ENCODE measurements at places on chromosomes 12 and 14.

DNA sequence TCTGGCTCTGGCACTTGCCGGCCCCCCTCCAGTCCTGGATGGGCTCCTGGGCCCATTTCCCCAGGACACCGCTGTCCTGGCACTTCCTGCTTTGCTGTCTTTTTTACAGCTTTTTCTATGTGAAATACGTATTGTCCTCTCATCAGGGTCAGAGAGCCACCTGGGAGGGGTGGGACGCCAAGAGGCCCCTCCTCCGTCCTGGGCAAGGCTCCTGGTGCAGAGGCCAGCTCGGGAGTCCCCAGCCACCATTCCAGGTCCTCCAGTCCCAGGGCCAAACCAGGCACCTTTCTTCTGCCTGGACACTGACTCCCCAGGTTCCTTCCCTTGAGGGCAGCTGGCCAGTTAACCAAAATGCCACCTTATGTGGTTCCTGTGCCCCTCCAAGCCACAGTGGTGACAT, 22.8 kb downstream of the ARL6IP4 start:
- H3K4me3 ChIP-seq, result no peak overlapping the region
- no peaks in the 10 kb centered on the region for H3K36me3 ChIP-seq
- no peaks in the 10 kb centered on the region for H3K4me1 ChIP-seq
- no peak overlapping the region for H3K27ac ChIP-seq
- no peak for DNase-seq

GRCh38 chr14:96261053-96261452, 5.0 kb downstream of the BDKRB1 start:
- DNase-seq, result no peak
- no peaks in the 10 kb centered on the region for H3K4me1 ChIP-seq
- no peak overlapping the region for H3K4me3 ChIP-seq
- H3K27ac ChIP-seq, result no peak overlapping the region

DNA sequence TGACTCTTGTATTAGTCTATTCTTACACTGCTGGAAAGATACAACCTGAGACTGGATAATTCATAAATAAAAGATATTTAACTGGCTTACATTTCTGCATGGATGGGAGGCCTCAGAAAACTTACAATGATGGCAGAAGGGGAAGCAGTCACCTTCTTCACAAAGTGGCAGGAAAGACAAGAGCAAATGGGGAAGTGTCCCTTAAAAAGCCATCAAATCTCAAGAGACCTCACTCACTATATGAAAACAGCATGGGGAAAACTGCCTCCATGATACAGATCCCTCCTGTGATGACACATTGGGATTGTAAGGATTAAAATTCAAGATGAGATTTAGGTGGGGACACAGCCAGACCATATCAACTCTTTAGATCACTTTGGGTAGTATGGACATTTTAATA, 83.7 kb downstream of the TMTC3 start:
- no peak for DNase-seq
- H3K4me1 ChIP-seq, result no peaks in the 10 kb centered on the region
- H3K27me3 ChIP-seq, result no peaks in the 10 kb centered on the region

DNA sequence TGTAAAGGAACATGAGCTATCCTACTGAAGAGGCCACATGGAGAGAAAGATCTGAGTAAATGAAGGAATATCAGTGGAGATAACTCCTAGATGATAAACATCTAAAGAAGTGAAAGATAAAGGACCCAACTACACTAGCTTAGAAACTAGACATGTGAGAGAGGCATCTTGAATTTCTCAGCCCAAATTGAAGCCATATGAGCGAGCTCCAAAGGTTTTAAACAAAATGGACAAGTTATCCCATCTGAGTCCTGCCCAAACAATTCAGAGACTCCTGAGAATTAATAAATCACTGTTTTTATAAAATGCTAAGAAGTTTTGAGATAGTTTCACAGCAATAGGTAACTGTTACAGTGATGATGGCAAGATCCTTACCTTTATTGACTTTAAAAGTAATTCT, 438.9 kb downstream of the NAV3 start:
- H3K4me1 ChIP-seq, result no peaks in the 10 kb centered on the region
- no peak overlapping the region for H3K27ac ChIP-seq
- H3K4me3 ChIP-seq, result no peak overlapping the region
- DNase-seq, result no peak
- no peaks in the 10 kb centered on the region for H3K27me3 ChIP-seq

- no peak overlapping the region for H3K4me3 ChIP-seq
- no peaks in the 10 kb centered on the region for H3K4me1 ChIP-seq
- peaks cover 2% of the 10 kb centered on the region for H3K36me3 ChIP-seq
- no peak overlapping the region for H3K27ac ChIP-seq
- no peak for DNase-seq
These were observed 125.6 kb upstream of the RTL1 start for GRCh38 chr14:101028971-101029667.

DNA sequence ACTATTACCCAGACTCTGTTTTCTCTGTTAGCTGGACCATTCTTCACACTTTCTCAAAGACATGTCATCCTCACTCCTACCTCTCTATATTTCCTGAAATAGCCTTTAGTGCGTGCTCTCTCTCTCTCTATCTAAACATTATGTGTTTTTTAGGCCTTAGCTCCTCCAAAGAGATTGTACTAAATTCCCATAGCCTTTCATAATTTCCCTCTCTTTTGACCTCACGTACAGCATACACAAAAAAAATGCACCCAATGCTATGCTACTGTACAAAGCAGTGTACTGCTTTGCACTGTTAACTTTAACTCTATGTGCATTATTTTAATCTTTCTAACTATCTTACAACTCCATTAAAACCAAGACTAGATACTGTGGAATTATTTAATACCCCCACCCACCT, 288.4 kb downstream of the DAD1 start:
- H3K4me3 ChIP-seq, result no peak overlapping the region
- H3K27me3 ChIP-seq, result no peaks in the 10 kb centered on the region
- no peak overlapping the region for H3K27ac ChIP-seq
- DNase-seq, result no peak
- peaks cover 2% of the 10 kb centered on the region for H3K36me3 ChIP-seq
- H3K4me1 ChIP-seq, result no peaks in the 10 kb centered on the region

- H3K4me1 ChIP-seq, result peaks cover 17% of the 10 kb centered on the region
- H3K27ac ChIP-seq, result peak overlapping the region; percentile 44
- peaks cover 7% of the 10 kb centered on the region for H3K36me3 ChIP-seq
- no peaks in the 10 kb centered on the region for H3K27me3 ChIP-seq
- peak overlapping the region; percentile 7 for H3K4me3 ChIP-seq
These were observed 5.0 kb downstream of the SLC25A21 start for GRCh38 chr14:37167151-37168047.

- no peak for DNase-seq
- H3K4me1 ChIP-seq, result no peaks in the 10 kb centered on the region
- H3K27ac ChIP-seq, result no peak overlapping the region
- H3K4me3 ChIP-seq, result no peak overlapping the region
- H3K27me3 ChIP-seq, result no peaks in the 10 kb centered on the region
These were observed 825.3 kb upstream of the FLRT2 start for GRCh38 chr14:84704601-84705000.

- H3K4me1 ChIP-seq, result peaks cover 2% of the 10 kb centered on the region
- H3K27ac ChIP-seq, result no peak overlapping the region
- H3K4me3 ChIP-seq, result no peak overlapping the region
- H3K27me3 ChIP-seq, result no peaks in the 10 kb centered on the region
- DNase-seq, result no peak
These were observed 48.5 kb upstream of the CPM start for GRCh38 chr12:68981516-68981915.

- DNase-seq, result peak; percentile 48
- no peaks in the 10 kb centered on the region for H3K36me3 ChIP-seq
- H3K4me3 ChIP-seq, result peak overlapping the region; percentile 75
- H3K4me1 ChIP-seq, result peaks cover 5% of the 10 kb centered on the region
These were observed 7.5 kb upstream of the FOXG1 start for GRCh38 chr14:28758885-28759652.

GRCh38 chr12:2980630-2981029, 21.4 kb downstream of the TEAD4 start:
- no peak for DNase-seq
- no peak overlapping the region for H3K27ac ChIP-seq
- no peak overlapping the region for H3K4me3 ChIP-seq
- no peaks in the 10 kb centered on the region for H3K27me3 ChIP-seq
- H3K36me3 ChIP-seq, result peaks cover 12% of the 10 kb centered on the region
- peaks cover 6% of the 10 kb centered on the region for H3K4me1 ChIP-seq

- no peak overlapping the region for H3K4me3 ChIP-seq
- peak; percentile 18 for DNase-seq
- no peaks in the 10 kb centered on the region for H3K36me3 ChIP-seq
These were observed 113.3 kb downstream of the BCL11B start for GRCh38 chr14:99158646-99159165.

DNA sequence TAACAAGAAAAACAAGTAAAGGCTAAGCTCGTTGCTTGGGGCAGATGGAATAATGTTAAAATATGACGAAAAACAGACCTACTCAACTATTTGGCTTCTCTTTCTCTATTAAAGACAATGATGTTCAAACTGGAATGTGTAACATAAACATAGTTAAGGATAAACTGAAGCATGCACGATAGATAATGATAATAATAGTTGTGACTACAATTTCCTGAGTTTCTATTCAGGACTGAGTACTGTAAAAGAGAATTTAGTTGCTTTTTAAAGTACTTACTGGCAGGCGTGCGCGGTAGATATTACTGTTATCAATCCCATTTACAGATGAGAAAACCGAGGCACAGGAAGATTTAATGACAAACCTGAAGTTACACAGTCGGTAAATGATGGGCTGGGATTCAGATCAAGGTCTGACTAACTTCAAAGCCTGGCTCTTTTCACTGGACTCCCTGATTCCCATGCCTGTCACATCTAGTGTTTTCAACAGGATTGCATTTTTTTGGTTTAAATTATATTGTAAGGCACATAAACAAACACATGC, 103.0 kb downstream of the CRADD start:
- no peaks in the 10 kb centered on the region for H3K27me3 ChIP-seq
- H3K4me3 ChIP-seq, result no peak overlapping the region
- no peak overlapping the region for H3K27ac ChIP-seq
- H3K4me1 ChIP-seq, result no peaks in the 10 kb centered on the region
- H3K36me3 ChIP-seq, result no peaks in the 10 kb centered on the region

GRCh38 chr12:17142856-17143255, 536.9 kb upstream of the LMO3 start:
- H3K27ac ChIP-seq, result no peak overlapping the region
- H3K4me1 ChIP-seq, result no peaks in the 10 kb centered on the region
- H3K4me3 ChIP-seq, result no peak overlapping the region
- H3K36me3 ChIP-seq, result no peaks in the 10 kb centered on the region
- no peaks in the 10 kb centered on the region for H3K27me3 ChIP-seq

DNA sequence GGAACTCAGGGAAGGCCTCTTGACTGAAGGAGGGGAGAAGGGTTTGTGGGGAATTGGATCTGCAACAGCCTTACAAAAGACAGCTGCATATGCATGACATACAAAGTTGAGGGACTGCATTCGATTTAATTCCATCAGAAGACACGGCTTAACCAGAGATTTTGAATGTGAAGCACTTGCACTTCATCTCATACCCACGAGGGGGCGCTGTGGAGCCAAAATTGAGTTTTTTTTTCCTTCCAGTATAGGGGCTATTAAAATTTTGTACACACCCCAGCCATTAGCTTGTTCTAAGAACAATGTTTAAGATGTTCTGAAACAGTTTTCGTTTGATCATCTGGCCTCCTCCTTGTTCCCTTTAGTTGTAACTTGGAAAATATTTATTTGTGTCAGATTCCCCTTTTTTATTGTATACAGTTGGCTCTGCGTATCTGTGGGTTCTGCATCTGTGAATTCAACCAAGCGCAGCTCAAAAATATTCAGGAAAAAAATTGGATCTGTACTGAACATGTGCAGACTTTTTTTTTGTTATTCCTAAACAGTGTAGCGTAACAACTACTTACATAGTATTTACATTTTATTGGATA, 1.6 kb downstream of the SUDS3 start:
- peak overlapping the region; percentile 41 for H3K27ac ChIP-seq
- DNase-seq, result peak; percentile 47
- peak overlapping the region; percentile 86 for H3K4me3 ChIP-seq
- H3K27me3 ChIP-seq, result no peaks in the 10 kb centered on the region

DNA sequence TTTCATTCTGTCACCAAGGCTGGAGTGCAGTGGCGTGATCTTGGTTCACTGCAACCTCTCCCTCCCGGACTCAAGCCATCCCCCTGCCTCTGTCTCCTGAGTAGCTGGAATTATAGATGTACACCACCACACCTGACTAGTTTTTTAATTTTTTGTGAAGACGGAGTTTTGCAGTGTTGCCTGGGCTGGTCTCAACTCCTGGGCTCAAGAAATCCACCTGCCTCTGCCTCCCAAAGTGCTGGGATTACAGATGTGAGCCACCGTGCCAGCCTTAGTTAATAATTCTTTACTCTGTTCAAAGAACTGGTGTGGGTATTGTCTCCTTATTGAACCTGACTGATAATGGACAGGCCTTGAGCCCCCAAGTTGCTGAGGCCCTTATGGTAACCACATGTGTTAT, 10.4 kb upstream of the KRT7 start:
- H3K4me1 ChIP-seq, result no peaks in the 10 kb centered on the region
- H3K27ac ChIP-seq, result no peak overlapping the region
- no peaks in the 10 kb centered on the region for H3K36me3 ChIP-seq
- no peak overlapping the region for H3K4me3 ChIP-seq

- peaks cover 19% of the 10 kb centered on the region for H3K36me3 ChIP-seq
- H3K4me1 ChIP-seq, result peaks cover 7% of the 10 kb centered on the region
- H3K27ac ChIP-seq, result no peak overlapping the region
- no peak overlapping the region for H3K4me3 ChIP-seq
- DNase-seq, result no peak
- H3K27me3 ChIP-seq, result no peaks in the 10 kb centered on the region
These were observed 151.7 kb downstream of the SLC38A4 start for GRCh38 chr12:46674129-46674528.

DNA sequence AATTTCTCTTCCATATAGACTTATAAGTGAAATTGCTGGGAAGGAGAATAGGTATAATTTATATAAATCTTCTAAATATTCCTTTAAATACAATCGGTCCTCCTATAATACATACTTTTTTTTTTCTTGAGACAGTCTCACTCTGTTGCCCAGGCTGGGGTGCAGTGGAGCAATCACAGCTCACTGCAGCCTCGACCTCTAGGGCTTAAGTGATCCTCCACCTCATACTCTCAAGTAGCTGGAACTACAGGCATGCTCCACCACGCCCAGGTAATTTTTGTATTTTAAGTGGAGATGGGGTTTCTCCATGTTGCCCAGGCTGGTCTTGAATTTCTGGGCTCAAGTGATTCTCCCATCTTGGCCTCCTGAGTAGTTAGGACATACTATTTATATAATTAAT, 29.7 kb upstream of the NPFF start:
- H3K36me3 ChIP-seq, result peaks cover 40% of the 10 kb centered on the region
- H3K4me3 ChIP-seq, result no peak overlapping the region
- no peaks in the 10 kb centered on the region for H3K27me3 ChIP-seq
- no peaks in the 10 kb centered on the region for H3K4me1 ChIP-seq
- no peak for DNase-seq
